ENCODE measurements at places on chromosomes 5 and 9.

GRCh38 chr9:77451507-77451906, 196.6 kb downstream of the GNA14 start:
- no peak for DNase-seq

GRCh38 chr5:61737964-61738340, 405.9 kb downstream of the ZSWIM6 start:
- DNase-seq: no peak

GRCh38 chr5:157816682-157817386, 42.1 kb downstream of the CLINT1 start:
- DNase-seq: no peak

DNA sequence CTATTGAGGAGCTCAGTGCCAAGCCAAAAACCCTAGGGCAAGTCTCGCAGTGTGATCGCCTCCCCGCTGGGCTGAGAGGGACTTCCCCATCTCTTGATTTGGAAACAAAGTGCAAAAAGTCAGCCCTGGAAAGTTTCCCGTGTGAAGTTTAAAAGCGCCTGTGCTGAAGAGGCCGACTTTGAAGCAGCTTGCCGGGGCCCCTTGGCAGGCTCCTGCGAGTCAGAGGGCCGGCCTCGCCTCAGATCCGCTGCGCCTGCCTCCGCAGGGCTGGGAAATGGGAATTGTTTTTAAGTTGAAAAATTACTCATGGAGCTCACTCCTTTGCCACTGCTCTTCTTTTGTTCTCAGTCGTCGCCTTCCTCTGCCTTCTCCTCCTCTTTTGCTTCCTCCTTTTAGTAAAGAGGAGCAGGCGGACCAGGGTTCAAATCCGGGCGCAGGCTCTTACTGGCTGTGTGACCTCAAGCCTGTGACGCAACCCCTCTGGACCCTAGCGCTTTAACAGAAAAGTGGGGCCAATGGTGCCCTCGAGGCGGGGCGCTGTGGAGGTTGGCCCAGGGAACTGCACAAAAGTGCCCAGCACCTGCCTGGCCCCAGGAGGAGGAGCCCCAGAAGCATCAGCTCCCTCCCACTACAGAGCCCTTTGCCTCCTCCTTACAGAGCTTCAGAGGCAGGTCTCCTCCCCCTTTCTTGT, 14.7 kb upstream of the LHX2 start:
- DNase-seq: no peak

- DNase-seq: no peak
Observed at GRCh38 chr5:143010351-143010750, 240.2 kb downstream of the ARHGAP26 start.

DNA sequence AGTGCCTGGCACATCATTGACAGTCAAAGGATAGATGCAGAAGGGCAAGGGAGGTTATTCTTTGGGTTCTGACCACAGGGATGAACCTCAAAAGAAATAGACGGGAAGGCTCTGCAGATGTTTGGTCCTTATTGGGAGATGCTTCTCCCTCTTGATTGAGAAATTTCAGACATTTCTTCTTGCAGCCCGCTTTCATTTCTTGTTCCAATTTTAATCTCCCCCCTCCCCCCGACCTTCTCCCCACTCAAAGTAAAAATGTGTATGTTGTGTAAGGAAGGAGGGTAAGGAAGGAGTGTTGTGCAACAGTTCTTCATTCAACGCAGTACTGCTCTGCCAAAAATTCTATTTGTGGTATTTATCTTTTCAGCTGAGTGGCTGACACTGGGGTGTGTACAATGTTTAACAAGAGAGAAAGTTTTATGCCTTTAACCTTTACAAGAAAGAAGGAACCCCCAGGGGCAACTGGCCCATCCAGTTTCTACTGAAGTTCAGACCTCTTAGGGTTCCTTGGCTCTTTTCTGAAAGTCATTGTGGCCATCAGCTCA, 46.3 kb upstream of the TNFSF15 start:
- DNase-seq: no peak

DNA sequence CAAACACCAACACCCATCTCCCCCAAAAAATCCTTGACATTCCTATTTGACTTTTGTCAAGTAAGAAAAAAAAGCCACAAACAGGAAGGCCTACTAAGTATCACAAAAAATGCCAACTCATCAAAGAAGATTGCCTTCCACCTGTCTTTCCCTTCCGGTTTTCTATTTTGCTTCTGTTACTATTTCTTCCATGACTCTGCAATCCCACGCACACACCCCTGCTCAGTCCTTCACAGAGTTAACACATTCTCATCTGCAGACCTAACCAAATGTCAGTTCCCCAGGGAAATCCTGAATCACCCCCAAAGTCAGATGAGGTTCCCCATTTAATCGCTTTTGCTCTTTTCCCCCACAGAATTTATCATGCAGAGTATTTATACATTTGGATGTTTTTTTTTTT, 15.1 kb downstream of the LPAR1 start:
- no peak for DNase-seq

GRCh38 chr9:37239224-37239859, 119.0 kb downstream of the ZCCHC7 start:
- no peak for DNase-seq

DNA sequence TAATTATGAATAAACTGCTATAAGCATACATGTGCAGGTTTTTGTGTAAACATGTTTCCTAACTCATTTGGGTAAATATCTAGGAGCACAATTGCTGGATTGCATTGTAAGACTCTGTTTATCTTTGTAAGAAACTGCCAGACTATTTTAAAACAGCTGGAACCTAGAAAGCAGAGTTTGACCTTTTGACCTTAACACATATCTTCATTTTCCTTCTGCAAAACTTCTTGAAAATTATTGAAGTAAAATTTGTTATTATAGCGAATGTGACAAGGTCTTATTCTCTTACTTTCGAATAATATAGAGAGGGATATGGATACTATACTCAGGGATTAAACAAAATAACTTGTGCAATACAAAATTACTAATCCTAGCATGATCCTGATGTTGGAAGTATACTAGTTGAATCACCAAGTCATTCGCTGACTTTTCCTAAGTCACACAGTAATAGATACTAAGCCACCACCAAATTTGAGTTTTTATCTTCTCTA, 3.2 kb upstream of the ANXA1 start:
- DNase-seq: no peak

DNA sequence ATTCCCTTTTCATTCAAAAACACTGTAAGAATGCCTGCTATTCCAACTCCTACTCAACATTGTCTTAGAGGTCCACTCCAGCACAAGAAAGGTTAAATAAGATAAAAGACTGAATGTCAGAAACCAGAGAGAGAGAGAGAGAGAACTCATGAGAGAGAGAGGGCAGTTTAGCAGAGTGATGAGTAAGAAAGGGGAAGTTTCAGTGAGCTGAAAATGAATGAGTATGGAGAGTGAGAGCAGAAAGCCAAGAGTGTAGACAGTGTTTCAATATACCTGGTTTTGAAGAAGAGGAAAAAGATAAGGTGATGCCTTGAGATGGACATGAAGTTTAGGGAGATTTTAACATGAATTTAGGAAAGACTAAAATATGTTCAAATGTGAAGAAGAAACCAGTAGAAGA, 528.0 kb upstream of the SEMA6A start:
- no peak for DNase-seq

DNA sequence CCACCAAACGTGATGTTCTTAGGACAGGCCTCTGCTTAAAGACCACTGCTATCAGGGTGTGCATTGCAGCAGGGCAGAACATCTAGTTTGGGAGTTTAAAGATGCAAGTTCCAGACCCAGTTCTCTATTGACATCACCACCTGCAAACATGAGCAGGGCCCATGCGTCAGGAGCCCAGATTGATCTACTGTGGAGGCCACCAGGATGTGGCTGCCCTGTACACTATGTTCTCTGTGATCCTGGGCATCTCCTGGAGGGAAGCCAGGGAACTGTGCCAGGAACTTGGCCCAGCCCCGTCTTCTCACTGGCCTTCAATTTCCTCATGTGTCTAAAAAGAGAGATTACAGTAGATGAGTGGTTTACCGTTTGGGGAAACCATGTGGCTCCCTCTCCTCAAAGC, 87.1 kb downstream of the PDE6A start:
- DNase-seq: peak; percentile 58

GRCh38 chr9:38422555-38423260, 1.5 kb downstream of the IGFBPL1 start:
- no peak for DNase-seq

All from A549 (cell line).